Glomerular endothelial cell (primary cell): ENCODE measurements at places on chromosomes 7 and 10. TPM values are rescaled to one million over a fixed set of nuclear protein-coding genes. Genes with fewer than 3 reads are reported as not detected.

H2BK1 gene
- total RNA-seq, result not detected in 2 replicates

TYSND1 gene
- 9.7 and 10.1 TPM in 2 replicates for total RNA-seq

- no peak for DNase-seq
These were observed 614.9 kb upstream of the FZD8 start for GRCh38 chr10:36256948-36257356.

DNA sequence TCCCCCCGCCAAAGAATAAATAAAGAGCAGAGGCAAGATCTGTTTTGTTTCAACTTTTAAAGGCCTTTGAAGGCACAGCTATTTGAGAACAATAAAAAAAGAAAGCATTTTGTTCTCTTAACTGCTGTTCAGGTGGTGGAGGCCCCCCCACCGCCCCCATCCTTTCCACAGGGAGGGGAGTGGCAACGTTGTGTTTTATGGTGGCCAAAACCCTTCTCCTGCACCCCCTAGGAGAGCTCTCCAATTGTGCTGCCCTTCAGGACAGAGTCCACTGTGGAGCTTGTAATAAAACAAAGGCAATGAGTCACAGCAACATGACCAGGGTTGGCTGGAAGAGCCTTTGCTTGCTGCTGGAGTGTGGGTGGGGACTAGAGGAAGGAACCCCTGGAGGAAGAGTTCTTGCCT, 987.9 kb downstream of the KCNMA1 start:
- DNase-seq, result no peak

GRCh38 chr7:94133460-94133859, 129.3 kb upstream of the BET1 start:
- no peak for DNase-seq
